ENCODE measurements at places on chromosomes 1 and 21. TPM values are rescaled to one million over a fixed set of nuclear protein-coding genes. Genes with fewer than 3 reads are reported as not detected.

DNA sequence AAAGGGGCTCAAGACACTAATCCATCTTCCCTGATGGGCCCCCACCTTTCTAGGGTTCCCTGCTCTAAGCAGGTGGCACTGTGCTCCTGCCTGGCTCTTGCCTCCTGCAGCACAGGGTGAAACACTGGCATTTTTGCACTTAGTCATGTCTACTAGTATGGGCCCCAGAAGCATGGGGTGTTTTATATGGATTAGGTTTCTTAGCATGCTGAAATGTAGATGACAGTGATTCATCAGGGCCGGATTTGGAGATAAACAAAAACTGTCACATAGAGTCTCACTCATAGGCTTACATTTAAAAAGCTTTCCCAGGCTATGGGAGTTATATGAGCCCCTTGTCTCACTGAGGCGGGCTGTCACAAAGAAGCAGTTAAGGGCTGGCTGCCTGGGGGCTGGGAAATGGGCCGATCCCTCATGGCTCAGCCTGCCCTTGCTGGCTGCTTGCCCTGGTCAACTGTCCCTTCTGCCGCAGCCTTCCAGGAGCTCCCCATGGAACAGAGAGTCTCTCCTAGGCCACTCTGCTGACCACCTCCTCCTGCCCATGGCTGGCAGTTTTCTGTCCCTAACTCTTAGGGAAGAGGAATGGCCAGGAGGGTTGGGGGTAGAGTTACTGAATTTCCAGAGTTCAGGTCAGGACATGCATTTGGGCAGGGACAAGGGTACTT, 6.5 kb downstream of the GALNT2 start:
- H3K27ac ChIP-seq: peak overlapping the region; percentile 22
- H3K4me3 ChIP-seq: no peak overlapping the region
- peaks cover 66% of the 10 kb centered on the region for H3K4me1 ChIP-seq
- DNase-seq: no peak
- no peaks in the 10 kb centered on the region for H3K36me3 ChIP-seq

GRCh38 chr1:36782785-36783184, 251.5 kb downstream of the GRIK3 start:
- DNase-seq: no peak

- no peaks in the 10 kb centered on the region for H3K4me1 ChIP-seq
- no peaks in the 10 kb centered on the region for H3K27me3 ChIP-seq
- DNase-seq: no peak
Observed at GRCh38 chr1:83905315-83905907, 93.5 kb downstream of the TTLL7 start.

DNA sequence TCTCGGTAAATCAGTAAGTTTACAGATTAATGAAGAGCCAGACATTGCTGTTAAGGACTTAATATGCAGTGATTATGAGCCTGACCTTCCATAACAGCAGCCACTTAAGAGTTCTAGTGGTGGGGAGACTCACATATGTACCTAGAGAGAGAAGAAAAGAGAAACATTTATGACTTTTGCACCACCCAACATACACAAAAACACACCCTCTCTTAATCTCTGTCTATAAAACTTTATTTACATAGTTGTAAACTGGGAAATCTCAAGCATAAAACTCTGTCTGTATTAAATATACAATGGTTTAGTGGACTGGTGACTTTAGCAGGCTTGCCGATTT, 347.4 kb upstream of the ADGRL2 start:
- H3K4me3 ChIP-seq: no peak overlapping the region
- H3K36me3 ChIP-seq: no peaks in the 10 kb centered on the region
- DNase-seq: no peak

DNA sequence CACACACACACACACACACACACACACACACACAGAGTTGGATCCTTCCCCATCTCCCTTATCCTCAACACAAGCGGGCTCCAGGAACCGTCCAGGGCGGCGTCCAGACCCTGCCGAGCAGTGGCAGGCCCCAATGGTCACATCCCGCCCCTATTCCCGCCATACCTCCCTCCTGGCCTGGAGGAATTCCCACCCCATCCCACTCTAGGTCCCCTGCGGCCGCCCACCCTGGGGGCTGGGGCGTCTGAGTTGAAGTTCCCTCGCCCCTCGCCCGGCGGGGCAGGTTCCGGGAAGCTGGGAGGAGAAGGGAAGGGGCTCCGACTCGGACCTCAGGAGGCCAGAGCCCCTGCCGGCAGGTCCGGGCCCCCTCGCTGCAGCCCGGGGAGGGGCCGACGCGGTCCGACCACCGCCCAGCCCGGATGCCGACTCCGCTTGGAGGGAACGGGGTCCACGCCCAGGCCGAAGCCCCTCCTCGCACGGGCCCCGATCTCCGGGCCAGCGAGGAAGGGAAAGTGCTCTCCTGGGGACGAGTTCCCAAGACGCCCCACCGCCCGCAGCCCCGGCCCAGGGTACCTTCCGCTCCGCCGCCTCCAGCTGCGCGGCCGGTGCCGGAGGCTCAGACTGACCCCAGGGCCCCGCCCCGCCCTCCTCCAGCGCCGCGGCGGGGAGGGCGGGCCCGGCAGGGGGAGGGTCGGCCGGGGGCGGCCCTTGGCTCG, at the start of gene RHOC:
TSS of gene RHOC (minus strand) at position 623 of the 716 bp plus-strand sequence. CDS start 3,328 bp downstream, outside the sequence.
- no peak within 1 kb of the TSS for H3K27ac ChIP-seq
- peaks cover 63% of the 10 kb centered on the region for H3K4me1 ChIP-seq
- peaks cover 22% of the 10 kb centered on the region for H3K27me3 ChIP-seq
- peaks cover 12% of the 10 kb centered on the region for H3K36me3 ChIP-seq
- peak within 1 kb of the TSS; percentile 73 for H3K4me3 ChIP-seq

- peaks cover 52% of the 10 kb centered on the region for H3K36me3 ChIP-seq
- no peak for DNase-seq
- no peak overlapping the region for H3K4me3 ChIP-seq
- no peaks in the 10 kb centered on the region for H3K27me3 ChIP-seq
- no peak overlapping the region for H3K27ac ChIP-seq
Observed at GRCh38 chr1:212062832-212063438, 27.4 kb downstream of the DTL start.

GRCh38 chr1:15205586-15206346, 41.3 kb upstream of the FHAD1 start:
- H3K4me1 ChIP-seq: peaks cover 70% of the 10 kb centered on the region
- peak overlapping the region; percentile 54 for H3K4me3 ChIP-seq
- no peaks in the 10 kb centered on the region for H3K27me3 ChIP-seq
- H3K27ac ChIP-seq: peak overlapping the region; percentile 98
- no peak for DNase-seq
- H3K36me3 ChIP-seq: no peaks in the 10 kb centered on the region

DNA sequence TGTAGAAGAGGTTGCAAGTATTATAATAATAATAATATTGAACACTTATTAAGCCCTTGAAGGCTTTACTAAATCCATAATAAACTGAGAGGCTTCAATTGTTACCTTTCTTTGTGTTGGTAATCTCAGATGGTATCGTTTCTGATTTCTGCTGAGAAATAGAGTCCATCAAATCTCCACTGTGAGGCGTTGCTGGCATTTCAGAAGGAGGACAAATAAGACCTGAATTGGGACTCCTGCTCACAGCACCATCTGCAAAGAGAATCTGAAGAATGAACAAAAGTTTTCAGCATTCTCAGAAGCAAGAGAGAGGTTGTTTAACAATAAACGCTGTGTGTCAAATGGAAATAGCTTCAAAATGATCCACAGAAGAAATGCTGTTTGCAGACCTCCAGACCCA, 93.7 kb downstream of the WDR3 start:
- no peaks in the 10 kb centered on the region for H3K27me3 ChIP-seq
- H3K4me1 ChIP-seq: no peaks in the 10 kb centered on the region
- no peaks in the 10 kb centered on the region for H3K36me3 ChIP-seq
- H3K27ac ChIP-seq: no peak overlapping the region
- no peak for DNase-seq

- peaks cover 8% of the 10 kb centered on the region for H3K4me1 ChIP-seq
- H3K36me3 ChIP-seq: peaks cover 31% of the 10 kb centered on the region
- DNase-seq: no peak
- no peaks in the 10 kb centered on the region for H3K27me3 ChIP-seq
Observed at GRCh38 chr1:25973610-25974321, 24.1 kb downstream of the PAFAH2 start.

GRCh38 chr1:71881611-71882010, 400.7 kb downstream of the NEGR1 start:
- no peaks in the 10 kb centered on the region for H3K27me3 ChIP-seq
- no peak overlapping the region for H3K4me3 ChIP-seq

GRCh38 chr1:222417264-222417663, 130.6 kb downstream of the HHIPL2 start:
- no peak overlapping the region for H3K4me3 ChIP-seq
- H3K27ac ChIP-seq: no peak overlapping the region
- H3K36me3 ChIP-seq: no peaks in the 10 kb centered on the region
- H3K27me3 ChIP-seq: no peaks in the 10 kb centered on the region
- no peak for DNase-seq

CAMK1G gene
- 0.50 TPM for total RNA-seq

CD1E gene
- not detected for total RNA-seq

CORT gene
- total RNA-seq: 0.66 TPM

KDF1 gene
- total RNA-seq: 19.8 TPM

RAB25 gene
- total RNA-seq: 82.5 TPM
